ENCODE measurements at places on chromosomes 3 and 15.
A peak's percentile ranks its signal among the peaks of the same experiment; 100 is the strongest.

DNA sequence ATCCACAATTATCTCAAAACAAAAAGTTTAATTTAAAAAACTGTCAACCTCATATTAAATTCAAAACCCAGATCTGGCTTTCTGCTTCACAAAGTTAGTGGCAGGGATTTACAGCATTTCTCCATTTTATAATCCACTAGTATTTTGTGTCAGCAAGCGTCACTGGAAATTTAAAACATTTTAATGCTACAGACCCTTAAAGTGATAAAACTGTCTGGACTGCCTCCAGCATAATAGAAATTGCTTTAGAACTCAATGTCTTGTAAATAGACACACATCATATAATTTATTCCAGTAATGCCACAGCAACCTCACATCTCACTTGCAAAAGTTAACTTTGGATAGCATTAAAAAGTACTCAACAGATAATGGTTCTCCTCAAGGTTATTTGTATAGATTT, 116.1 kb downstream of the ULK4 start:
- DNase-seq: no peak

DNA sequence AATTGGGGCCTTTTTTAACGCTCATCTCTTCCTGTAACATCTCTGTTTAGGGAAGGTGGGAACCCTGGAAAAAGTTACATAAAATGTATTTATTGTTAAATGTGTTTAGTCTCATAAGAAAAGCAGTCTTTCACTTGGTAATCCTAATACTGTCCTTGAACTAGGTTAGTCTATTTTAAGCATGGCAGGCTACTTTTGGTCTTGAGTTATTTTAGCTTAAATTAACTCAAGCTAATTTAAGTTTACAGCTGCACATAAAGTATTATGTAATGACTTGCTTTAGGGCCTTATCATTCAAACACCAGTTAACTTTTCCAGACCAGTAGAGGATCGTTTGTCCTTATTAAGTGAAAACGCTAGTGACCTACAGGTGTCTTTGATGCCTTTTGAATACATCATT, 63.2 kb downstream of the DCUN1D1 start:
- DNase-seq: no peak

- DNase-seq: no peak
These were observed 86.9 kb downstream of the CDIN1 start for GRCh38 chr15:36666228-36666905.

DNA sequence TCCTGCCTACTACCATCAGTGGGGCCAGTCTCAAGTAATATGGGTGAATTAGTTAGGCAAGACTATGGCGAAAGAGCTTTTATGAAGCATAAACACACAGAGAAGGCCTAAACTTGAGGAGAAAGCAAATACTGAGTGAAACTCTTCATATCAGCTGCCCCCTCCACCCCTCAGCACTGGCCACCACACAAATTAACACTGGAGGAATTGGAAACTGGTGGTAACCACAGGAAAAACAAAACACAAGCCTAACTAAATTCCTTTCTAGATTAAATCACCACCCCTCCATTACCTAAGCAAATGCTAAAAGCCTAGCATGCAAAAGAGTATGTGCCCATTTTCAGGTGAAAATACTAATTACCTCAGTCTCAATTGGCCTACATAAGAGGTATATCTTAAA, 774.7 kb upstream of the NECTIN3 start:
- no peak for DNase-seq

DNA sequence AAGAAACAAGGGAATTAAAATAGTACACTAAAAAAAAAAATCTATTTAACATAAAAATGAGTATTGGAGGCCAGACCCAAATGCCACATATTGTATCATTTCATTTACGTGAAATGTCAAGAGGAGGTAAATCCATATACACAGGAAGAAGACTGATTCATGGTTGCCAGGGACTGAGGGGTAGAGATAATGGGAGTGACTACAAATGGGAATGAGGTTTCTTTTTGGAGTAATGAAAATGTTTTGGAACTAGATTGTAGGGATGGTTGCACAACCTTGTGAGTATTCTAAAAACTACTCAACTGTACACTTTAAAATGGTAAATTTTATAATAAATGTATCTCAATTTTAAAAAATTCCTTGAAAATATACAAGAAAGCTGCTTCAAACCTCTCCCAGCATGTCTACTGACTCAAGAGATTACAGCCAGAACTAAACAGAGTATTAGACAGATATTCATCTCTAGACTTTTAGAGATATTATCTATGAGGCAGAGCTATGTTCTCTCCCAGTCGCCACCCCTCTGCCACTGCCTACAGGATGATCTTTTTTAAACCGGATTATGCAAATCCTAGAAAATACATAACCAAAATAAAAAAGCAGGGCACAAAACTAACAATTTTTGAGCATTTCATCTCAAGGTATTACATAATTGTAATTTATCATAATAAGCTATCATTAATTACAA, 6.2 kb downstream of the HLTF start:
- DNase-seq: peak; percentile 11

- no peak for DNase-seq
These were observed 788.7 kb upstream of the DPPA4 start for GRCh38 chr3:110126065-110126464.

DNA sequence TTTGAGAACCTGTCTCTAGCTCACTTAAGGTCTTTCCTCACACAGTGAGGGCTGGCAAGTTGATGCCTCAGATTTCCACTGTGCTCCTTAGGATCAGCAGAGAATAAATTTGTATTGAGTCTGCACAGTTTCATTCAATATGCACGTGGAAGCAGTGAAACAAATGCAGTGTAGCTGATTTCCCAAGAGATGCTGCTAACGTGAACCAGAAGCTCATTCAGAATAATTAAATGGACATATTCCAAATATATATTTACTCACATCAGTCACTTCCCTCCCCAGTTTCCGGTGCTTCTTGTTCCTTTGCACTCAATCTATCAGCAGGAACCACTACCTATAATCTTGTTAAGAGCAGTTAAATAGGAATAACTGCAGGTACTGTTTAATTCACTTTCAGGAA, 86.1 kb downstream of the UNC13C start:
- no peak for DNase-seq

- no peak for DNase-seq
These were observed 98.0 kb upstream of the TNIK start for GRCh38 chr3:171558188-171558696.

DNA sequence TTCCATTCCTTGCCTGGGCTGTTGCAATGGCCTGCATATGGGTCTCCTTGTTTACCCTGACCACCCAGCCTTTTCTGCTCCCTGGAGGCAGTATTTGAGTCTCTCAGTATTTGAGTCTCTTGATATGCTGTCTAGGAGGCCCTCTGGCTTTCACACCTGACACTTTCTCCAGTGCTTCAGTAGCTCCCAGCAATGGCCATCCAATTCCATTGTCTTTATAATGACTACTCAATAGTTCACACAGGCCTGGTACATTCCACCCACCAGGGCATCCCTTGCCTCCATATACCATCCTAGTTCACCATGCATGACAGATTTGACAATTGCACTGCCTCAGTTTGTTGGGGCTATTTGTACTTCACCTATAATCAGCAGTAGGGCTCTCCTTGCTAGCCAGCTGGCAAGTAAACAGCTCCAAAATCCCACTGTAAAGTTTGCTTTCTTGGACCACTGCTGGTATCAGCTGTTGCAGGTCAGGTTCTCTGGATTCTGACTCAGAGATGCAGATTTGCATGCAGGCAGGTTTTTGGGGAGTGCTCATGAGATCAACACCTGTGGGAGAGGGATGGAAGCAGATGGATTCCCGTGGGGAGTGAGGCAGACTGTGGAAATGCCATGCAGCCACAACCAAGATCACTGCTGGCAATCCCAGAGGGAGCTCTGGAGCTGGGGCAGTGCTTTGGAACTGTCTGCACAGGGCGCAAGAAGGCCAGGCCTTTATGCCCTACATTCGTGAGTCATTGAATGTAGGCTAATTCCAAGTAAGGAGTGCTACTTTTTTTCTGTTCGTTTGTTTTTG, 19.1 kb upstream of the XIRP1 start:
- DNase-seq: no peak

All from Daoy (cell line).